Astrocyte of the hippocampus (primary cell): ENCODE measurements at places on chromosomes 1 and 21.

GRCh38 chr1:201560328-201561194, 21.6 kb downstream of the NAV1 start:
- DNase-seq = no peak

- peak; percentile 9 for DNase-seq
Measured at GRCh38 chr21:39238275-39238674, 55.0 kb upstream of the PSMG1 start.

GRCh38 chr21:44900559-44901251, 20.0 kb downstream of the ITGB2 start:
- no peak for DNase-seq

- peak; percentile 21 for DNase-seq
Measured at GRCh38 chr1:214603819-214604252, 841 bp downstream of the CENPF start.

GRCh38 chr1:155064111-155064831, 731 bp downstream of the EFNA4 start:
- peak; percentile 73 for DNase-seq

- DNase-seq = no peak
Measured at GRCh38 chr1:245716561-245716960, 561.8 kb downstream of the KIF26B start.

- DNase-seq = peak; percentile 86
Measured at GRCh38 chr1:113871597-113872113, at the start of gene PTPN22. TSS of gene PTPN22 (minus strand) at chr1:113871712.

- DNase-seq = no peak
Measured at GRCh38 chr1:103997631-103998030, 247.9 kb downstream of the AMY1C start.

DNA sequence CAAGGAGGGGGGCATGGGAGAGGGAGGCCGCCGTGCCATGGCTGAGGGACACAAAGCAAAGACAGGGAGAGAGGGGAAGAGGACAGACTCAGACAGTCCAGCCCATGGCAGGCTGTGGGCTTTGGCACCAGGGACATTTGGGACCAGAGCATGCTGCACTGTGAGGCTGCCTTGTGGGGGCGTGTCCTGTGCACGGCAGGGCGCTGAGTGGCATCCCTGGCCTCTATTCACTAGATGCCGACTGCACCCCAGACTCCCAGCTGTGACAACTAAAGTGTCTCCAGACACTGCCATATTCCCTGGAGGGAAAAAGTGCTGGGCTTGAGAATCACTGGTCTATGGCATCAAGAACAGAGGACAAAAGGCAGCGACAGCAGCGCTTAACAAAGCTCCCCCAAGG, 18.6 kb upstream of the PRDM15 start:
- no peak for DNase-seq

DNA sequence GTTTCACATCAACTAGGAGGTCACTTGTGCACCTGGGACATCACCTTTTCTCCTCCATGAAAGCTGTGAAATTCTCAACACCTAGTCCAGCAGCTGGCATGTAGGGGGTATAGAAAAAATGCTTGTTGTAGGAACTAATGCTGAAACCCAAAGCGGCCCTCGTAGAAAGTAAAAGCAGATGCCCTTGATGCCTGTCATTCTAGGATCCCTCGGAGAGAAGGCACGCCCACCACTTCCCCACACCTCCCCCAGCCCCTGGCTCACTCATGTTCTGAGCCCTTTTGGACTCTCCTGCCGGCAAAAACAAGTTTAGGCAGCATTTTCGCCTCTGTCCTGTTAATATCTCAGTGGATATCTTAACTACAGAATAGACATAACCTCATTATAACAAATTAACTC, 36.5 kb downstream of the RIPK4 start:
- no peak for DNase-seq

DNA sequence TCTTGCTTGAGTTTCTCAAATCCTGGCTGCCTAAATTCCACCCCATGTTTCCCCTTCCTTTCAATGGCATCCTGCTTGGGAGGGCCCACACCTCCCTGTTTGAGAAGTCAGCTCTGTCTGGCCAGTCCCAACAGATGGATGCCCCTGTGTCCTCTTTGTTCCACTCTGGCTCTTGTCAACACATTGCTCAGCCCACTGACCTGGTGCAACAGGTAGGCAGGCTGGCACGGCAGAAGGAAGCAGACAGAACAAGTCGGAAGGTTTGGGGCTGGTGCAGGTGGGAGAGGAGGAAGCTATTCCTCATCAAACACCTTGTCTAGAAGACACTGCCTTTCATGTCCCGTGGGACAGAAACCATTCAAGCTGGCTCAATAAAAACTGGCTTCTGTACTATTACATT, 22.7 kb downstream of the KCNQ4 start:
- DNase-seq = no peak

DNA sequence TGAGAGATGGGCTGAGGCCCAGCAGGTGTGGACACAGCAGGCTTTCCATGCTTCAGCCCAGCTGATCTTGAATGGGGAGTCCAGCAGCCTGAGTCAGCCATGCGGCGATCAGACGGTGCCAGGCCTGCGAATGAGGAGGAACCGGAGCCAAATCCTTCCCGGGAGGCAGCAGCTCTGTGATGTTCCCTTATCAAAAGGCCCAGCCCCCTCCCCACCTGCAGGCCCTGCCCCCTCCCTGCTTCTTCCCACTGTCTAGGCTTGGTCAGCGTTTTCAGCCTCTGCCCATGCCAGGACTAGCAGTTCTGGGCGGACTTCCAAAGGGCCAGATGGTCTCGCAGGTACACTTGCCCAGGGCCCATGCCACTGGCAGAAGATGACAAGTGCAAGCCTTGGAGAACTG, 253.8 kb downstream of the KAZN start:
- DNase-seq = peak; percentile 24

DNA sequence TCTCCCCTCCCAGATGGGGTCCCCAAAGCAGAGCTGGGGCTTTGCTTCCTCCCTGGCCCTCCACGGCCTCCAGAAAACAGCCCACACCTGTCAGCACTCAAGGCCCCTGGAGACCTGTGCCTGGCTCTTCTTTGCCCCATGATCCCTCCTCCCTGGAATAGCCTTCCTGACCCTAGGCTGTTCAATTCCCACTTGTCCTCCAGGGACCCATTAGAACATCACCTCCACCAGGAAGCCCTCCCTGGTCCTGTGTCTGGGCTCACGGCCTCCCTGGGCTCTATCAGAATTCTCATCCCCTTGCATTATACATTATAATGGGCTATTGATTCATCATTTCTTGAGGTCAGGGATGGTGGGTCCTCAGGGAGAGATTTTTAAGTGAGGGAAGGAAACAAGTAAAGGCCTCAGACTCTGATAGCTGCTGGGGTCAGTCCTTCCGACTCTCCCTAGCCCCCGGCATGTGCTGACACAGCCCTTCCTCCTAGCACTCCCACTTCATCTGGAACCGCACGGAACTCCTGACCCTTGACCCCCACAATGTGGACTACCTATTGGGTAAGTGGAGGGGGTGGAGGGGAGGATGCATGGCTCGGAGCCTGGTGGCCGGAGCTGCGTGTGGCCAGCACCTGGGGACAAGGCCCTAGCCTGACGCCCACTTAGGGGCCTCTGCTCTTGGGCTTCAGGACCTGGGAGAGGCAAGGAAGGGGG, 60.8 kb downstream of the ALPL start:
- no peak for DNase-seq
